ENCODE measurements at places on chromosomes 16 and 17. TPM values are rescaled to one million over a fixed set of nuclear protein-coding genes. Genes with fewer than 3 reads are reported as not detected.
A peak's percentile ranks its signal among the peaks of the same experiment; 100 is the strongest.

Gene BCKDK
- polyA plus RNA-seq: 32.9 TPM

Gene LYZL6
- not detected for polyA plus RNA-seq

Gene C1QTNF1
- 3.2 TPM for polyA plus RNA-seq

Gene TP53TG3B
- not detected for polyA plus RNA-seq

Gene GNAO1
- polyA plus RNA-seq: 7.1 TPM

DNA sequence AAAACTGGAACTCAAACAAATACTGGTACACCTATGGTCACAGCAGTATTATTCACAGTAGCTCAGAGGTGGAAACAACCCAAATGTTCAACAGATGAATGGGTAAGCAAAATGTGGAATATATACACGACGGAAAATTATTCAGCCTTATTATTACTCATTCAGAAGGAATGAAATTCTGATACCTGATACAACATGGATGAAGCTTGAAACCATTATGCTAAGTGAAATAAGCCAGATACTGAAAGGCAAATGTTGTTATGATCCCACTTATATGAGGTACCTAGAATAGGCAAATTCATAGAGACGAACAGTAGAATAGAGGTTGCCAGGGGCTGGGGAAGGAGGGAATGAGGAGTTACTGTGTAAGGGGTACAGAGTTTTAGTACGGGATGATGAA lies 27.1 kb upstream of the MYLK3 start:
- no peak for DNase-seq

- peak; percentile 54 for DNase-seq
Observed at GRCh38 chr17:19672009-19672750, 23.6 kb downstream of the ALDH3A2 start.

DNA sequence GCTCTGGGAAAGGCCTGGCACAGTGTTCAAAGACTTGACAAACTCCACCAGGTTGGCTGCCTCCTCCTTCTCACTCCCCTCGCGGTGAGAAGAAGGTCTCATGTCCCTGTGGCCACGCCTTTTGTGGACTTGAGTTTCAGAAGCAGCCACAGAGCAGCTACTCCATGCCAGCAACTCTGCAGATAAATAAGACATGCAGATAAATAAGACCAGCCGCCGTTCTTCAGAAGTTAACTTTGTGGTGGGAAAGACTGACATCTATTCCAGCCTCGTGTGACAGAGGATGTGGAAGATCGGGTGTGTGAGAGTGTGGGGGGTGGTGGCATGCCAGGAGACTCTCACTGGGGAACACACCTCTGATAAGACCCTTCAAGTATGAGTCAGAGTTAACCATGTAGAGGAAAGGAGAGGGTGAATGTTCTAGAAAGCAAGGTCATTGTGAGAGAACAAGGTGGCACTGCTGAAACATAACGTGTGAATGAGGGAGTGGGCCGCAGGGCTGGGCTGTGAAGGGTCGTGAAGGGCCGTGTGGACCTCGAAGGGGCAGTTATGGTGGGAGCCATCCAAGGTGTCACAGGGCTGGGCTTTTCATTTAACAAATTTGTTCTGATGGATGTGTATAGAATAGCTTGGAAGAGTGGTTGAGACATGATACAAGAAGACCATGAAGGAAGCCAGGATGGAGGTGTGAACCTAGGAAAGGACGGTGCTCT lies 830 bp downstream of the SPACA3 start:
- no peak for DNase-seq

GRCh38 chr17:28722417-28723158 lies 2.8 kb downstream of the RPL23A start:
- DNase-seq: no peak
